Fibroblast of mammary gland (primary cell): ENCODE measurements at places on chromosomes 2 and 18.

DNA sequence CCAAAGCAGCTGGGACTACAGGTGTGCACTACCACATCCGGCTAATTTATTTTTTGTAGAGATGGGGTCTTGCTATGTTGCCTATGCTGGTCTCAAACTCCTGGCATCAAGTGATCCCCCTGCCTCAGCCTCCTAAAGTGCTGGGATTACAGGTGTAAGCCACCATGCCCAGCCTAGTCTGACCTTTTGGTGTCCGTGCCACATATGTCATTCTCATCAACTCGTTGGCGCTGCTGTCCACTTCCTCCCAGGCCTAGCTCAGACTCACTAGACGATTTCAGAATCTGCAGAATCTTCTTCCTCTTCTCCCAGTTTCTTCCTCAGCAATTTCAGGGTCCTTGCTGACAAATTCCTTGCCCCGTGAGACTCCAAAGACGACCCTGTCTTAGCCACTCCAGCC, 39.8 kb upstream of the DNMT3A start:
- DNase-seq, result no peak

GRCh38 chr2:27237341-27237945, 20.3 kb downstream of the CAD start:
- DNase-seq, result no peak

GRCh38 chr2:231167745-231168459, 30.5 kb upstream of the ARMC9 start:
- no peak for DNase-seq

DNA sequence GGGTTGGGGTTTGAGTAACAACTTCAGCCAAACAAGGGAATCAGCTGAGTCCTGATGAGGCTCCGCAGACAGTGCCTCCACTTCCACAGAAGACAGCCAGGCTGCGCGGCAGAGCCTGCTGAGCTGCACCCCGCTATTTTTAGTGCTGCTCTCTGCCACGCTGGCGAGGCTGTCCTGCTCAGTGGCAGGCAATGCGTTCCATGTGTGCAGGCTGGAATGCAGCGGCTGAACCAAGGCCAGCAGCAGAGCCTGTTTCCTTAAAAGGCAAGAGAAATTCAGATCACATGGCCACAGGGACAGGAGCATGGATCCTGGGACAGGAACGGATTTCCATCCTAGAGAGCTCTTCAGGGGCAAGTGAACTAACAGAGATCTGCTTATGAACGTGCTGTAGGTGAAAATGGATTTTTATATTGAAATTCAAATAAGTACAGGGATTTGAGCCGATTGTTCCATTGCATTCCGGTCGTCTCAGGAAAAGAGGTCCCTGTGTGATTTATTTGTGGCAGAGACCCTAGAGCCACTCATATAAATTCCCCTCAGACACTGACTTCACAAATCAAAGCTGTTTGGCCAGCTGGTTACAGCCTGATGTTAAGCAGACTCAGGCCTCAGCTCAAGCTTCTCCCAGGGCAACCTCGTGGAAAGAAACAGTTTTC, 98.7 kb downstream of the COL6A3 start:
- DNase-seq, result peak; percentile 93
